ENCODE measurements at places on chromosomes 7 and 10. TPM values are rescaled to one million over a fixed set of nuclear protein-coding genes. Genes with fewer than 3 reads are reported as not detected.
A peak's percentile ranks its signal among the peaks of the same experiment; 100 is the strongest.

- DNase-seq: peak; percentile 32
Observed at GRCh38 chr10:6128087-6128486, 39.3 kb downstream of the RBM17 start.

DNA sequence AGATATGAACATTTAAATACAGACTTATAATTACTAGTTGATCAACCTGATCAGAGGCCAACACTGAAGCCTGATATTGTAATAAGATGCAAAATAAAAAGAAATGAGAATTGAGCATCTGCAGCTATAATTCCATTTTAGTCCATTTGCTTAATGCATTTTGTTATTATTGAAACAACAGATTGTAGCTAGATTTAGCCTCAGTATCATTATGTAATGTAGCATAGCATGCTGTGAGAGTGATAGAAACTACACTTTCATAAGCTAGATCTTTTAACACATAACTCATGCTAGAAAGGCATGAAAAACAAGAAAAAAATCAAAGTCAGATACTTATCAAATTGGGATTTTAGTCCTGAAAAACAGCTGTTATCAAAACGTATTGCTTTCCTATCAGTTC, 292.7 kb upstream of the ADARB2 start:
- no peak for DNase-seq

DNA sequence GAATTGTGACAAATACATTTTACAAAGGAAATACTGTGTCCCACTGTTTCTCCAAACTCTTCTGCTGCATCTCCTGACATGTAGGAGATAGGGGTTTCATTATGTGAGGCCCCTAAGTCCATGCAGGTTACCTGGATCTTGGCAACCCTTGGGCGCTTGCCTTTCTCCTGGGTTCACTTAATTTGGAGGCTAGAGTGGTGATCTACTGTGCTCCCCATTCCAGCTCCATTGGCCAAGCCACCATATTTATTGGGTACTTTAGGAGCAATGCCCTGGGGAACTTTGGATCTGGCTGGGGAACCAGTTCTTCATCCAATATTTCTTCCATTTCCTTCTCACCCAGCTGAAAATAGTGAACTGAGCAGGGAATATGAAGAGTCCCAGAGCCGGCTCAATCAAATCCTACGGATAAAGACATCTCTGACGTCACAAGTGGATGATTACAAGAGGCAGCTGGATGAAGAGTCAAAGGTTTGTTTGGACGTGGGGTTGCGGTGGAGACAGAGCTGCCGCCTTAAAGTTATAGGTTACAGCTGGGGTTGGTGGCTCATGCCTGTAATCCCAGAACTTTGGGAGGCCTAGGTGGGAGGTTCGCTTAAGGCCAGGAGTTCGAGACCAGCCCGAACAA, 18.5 kb downstream of the MYH16 start:
- DNase-seq: peak; percentile 41

Gene GPAM
- total RNA-seq: 21.8 TPM

Gene TBX20
- total RNA-seq: 0.80 TPM
